ENCODE measurements at places on chromosomes 2 and 18. TPM values are rescaled to one million over a fixed set of nuclear protein-coding genes. Genes with fewer than 3 reads are reported as not detected.
A peak's percentile ranks its signal among the peaks of the same experiment; 100 is the strongest.

The LRP2 gene
- 4.6 TPM for total RNA-seq

The FBXO48 gene
- total RNA-seq = 1.9 TPM

The RTKN gene
- total RNA-seq = 87.5 TPM

The CCL20 gene
- total RNA-seq = not detected

The INHBB gene
- not detected for total RNA-seq

The CASP10 gene
- 4.1 TPM for total RNA-seq

The ADRA2B gene
- 3.5 TPM for total RNA-seq

The MPPE1 gene
- total RNA-seq = 27.3 TPM

The FABP1 gene
- total RNA-seq = not detected

The KIF3C gene
- 51.4 TPM for total RNA-seq

GRCh38 chr2:216522892-216523502, 24.4 kb downstream of the RPL37A start:
- no peaks in the 10 kb centered on the region for H3K27me3 ChIP-seq
- H3K36me3 ChIP-seq = peaks cover 4% of the 10 kb centered on the region
- H3K4me1 ChIP-seq = no peaks in the 10 kb centered on the region
- no peak for DNase-seq
- no peak overlapping the region for H3K4me3 ChIP-seq
- H3K27ac ChIP-seq = no peak overlapping the region

DNA sequence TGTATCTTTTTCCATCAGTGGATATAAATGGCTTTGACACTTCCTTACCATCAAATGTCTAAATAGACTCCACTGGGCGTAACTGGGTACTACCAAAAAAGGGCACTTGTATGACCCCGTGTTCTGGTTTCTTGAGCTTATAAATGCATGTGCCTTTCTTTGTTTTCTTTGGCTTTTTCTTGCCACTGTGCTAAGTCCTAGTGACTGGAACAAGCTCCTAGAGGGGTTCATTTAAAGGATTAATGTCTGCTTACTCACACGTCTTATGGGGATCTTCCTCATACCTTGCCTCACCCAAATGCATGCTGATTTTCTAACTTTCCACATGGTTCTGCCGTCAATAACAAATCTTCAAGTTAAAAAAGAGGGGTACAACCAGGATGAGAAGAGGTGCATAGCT, 19.8 kb upstream of the ZNF532 start:
- H3K27me3 ChIP-seq = no peaks in the 10 kb centered on the region
- no peaks in the 10 kb centered on the region for H3K36me3 ChIP-seq
- H3K4me3 ChIP-seq = no peak overlapping the region
- DNase-seq = no peak

DNA sequence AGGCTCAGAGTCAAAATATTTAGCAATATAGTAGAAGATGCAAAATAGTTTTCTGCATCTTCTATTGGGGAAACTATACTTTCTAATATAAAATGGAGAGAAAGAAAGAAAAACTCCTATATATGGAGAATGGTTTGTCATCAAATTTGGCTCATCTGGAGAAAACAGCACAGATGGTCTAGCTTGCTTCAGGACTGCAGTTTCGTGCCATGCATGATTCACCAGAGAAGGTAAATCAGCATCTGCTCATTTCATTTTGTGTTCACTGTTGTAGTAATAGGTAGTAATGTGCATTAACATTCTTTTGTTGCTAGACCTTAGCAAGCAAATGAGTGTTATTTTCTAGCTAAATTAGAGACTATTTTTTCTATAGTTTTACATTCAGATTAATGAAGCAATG, 179.0 kb downstream of the ASXL3 start:
- H3K27me3 ChIP-seq = no peaks in the 10 kb centered on the region
- H3K4me3 ChIP-seq = no peak overlapping the region
- H3K27ac ChIP-seq = no peak overlapping the region
- no peaks in the 10 kb centered on the region for H3K4me1 ChIP-seq

- H3K27me3 ChIP-seq = peaks cover 4% of the 10 kb centered on the region
- no peak overlapping the region for H3K4me3 ChIP-seq
- H3K27ac ChIP-seq = no peak overlapping the region
- no peaks in the 10 kb centered on the region for H3K4me1 ChIP-seq
- H3K36me3 ChIP-seq = no peaks in the 10 kb centered on the region
These were observed 267.9 kb upstream of the TNP1 start for GRCh38 chr2:217127744-217128143.

DNA sequence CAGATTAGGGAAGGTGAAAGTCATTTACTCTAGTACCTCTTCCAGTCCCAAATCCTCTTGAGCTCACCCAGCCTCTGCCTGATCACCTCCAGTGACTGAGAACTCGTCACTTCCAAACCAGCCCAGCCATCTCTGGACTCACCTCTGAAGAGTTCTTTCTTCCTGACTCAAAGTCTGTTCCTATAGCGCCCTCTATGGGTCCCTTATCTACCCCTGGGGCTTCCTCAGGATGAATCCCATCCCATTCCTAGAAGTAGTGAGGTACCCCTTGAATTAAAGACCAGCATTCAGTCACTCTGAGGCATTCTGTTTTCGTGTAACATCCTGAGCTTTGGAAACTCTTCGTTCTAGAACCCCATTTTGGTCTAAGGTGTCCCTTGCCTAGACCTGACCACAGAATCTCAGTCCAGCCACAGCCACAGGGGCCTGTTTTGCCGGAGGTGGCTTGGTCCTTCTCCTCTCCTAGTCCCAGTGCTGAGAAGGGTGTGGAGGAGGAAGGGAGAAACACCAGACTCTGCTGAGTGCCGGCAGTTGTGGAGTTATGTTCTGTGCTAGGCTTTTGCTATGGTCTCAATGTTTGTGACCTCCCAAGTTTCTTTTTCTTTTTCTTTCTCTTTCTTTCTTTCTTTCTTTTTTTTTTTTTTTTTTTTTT, 32.7 kb downstream of the SIX3 start:
- no peak overlapping the region for H3K4me3 ChIP-seq
- peaks cover 11% of the 10 kb centered on the region for H3K4me1 ChIP-seq

DNA sequence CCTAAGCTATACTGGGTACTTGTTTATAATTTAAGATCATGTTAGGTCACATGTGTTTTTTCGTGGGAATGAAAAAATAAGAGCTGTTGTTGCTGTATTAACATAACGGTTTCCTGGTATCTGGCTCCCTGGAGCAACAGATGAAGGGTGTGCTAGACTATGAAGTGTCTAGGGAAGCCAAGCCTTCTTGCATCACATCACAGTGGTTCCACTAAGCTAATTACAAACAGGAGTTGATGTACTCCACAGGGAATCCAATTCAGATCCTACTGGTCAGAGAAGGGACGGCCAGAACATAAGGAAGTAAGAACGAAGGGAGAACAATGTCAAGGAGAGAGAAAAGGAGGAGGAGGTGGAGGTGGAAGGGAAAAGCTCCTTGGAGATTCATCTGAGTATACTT, 193.0 kb upstream of the CYP26B1 start:
- DNase-seq = no peak
- H3K4me1 ChIP-seq = no peaks in the 10 kb centered on the region
- H3K4me3 ChIP-seq = no peak overlapping the region
- H3K36me3 ChIP-seq = peaks cover 18% of the 10 kb centered on the region
- H3K27me3 ChIP-seq = no peaks in the 10 kb centered on the region

GRCh38 chr18:31241900-31242409, 76.0 kb upstream of the DSG1 start:
- H3K27me3 ChIP-seq = no peaks in the 10 kb centered on the region
- H3K27ac ChIP-seq = no peak overlapping the region
- peak; percentile 89 for DNase-seq
- H3K4me3 ChIP-seq = no peak overlapping the region
- no peaks in the 10 kb centered on the region for H3K36me3 ChIP-seq

- H3K27me3 ChIP-seq = no peaks in the 10 kb centered on the region
- no peak overlapping the region for H3K27ac ChIP-seq
- no peak overlapping the region for H3K4me3 ChIP-seq
- H3K4me1 ChIP-seq = peaks cover 5% of the 10 kb centered on the region
- no peaks in the 10 kb centered on the region for H3K36me3 ChIP-seq
These were observed 373.5 kb downstream of the SOX11 start for GRCh38 chr2:6065703-6066102.

DNA sequence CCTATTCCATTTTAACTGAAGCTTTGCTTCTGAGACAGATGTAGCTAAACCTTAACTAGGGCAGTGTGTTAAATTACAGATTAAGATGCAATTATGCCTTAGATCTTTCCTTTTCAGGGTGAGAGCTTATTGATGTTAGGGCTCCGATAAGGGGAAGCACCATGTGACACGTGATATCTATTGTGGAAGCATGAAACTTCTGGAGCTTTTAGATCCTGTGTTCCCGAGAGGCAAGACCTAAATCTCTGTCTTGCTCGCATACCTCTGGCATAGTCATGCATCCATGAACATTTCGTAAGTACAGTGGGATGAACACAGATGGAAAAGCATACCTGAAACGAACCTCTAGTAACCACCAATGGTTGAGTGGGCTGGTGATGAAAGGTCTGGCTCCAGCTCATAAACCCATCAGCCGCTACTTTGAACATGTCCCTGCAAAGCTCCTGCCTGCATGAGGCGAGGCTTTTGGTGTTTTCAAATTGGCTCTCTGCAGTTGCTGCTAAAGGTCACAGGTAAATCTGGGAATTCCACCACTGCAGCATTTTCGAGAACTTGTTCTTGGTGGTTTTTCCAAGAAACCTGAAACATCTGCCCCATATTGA, 3.7 kb upstream of the NRP2 start:
- no peak overlapping the region for H3K4me3 ChIP-seq
- H3K4me1 ChIP-seq = peaks cover 23% of the 10 kb centered on the region
- H3K36me3 ChIP-seq = no peaks in the 10 kb centered on the region
- H3K27ac ChIP-seq = no peak overlapping the region
- DNase-seq = no peak
- H3K27me3 ChIP-seq = peaks cover 7% of the 10 kb centered on the region

DNA sequence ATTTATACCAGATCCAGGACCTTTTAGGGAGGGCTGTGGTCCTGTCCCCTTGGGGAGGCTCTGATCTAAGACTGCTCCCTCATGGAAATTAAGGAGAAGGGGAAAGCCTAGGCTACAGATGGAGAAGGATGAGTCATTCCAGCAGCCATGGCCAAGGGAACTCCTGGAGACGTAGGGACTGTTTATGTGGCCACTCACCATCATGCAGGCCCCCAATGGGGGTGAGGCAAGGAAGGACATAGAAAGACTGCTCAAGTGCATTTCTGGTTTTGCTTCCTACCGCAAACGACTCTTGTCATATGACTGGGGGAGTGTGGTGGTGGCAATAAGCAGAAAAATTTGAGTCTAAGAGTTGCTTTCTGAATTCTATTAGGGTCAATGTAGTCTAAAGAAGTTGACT, 54.0 kb upstream of the CYP1B1 start:
- no peak overlapping the region for H3K27ac ChIP-seq
- no peak overlapping the region for H3K4me3 ChIP-seq
- no peaks in the 10 kb centered on the region for H3K36me3 ChIP-seq
- no peaks in the 10 kb centered on the region for H3K4me1 ChIP-seq

DNA sequence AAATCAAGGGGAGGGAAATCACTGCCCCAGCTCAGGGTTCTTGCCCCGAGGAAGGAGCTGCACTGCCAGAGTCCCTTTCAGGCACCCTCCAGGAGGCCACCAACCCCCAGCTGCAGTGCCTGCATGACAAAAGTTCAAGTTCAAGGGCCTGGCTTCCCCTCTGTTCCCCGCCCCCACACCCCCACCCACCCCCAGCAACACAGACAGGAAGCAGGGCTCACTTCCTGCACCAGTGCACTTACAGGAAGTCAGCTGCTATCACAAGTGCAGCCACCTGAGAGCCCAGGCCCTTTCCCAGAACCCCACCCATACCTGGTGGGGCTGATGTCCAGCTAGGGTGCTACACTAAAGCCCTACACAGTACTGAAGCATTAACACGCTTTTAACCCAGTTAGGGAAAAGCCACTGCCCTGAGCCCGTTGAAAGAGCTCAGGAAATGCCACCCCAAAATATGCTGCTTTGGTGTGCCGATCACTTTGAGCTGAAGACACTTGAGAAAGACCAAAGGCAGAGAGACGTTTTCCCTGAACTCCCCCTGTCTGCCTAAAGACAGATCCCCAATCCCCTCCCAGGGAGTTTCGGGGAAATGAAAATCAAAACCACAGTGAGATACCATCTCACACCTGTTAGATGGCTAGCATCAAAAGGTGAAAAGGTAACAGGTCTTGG, 109.9 kb upstream of the CAB39 start:
- no peaks in the 10 kb centered on the region for H3K27me3 ChIP-seq
- no peak overlapping the region for H3K27ac ChIP-seq
- H3K4me3 ChIP-seq = no peak overlapping the region
- DNase-seq = no peak
- H3K4me1 ChIP-seq = no peaks in the 10 kb centered on the region

DNA sequence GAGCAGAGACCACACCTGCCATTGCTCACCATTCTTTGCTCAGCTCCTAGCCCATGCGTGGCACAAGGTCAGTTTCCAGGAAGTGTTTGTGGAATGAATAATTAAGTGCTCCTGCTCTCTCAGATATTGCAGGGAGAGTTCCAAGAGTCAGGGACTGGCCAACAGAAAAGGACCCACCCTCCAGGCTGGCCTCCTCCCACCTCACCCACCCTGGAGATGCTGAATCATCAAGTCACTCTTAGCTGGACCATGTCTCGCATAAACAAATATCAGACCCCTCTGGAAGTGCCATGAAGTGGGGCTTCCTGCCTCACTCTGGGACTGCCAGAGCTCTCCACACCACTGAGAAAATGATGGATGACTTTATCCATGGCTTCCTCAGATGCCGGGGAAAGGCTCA, 256.0 kb downstream of the TNS1 start:
- no peaks in the 10 kb centered on the region for H3K36me3 ChIP-seq
- no peaks in the 10 kb centered on the region for H3K4me1 ChIP-seq
- DNase-seq = peak; percentile 14
- no peaks in the 10 kb centered on the region for H3K27me3 ChIP-seq

- no peak overlapping the region for H3K27ac ChIP-seq
- H3K36me3 ChIP-seq = no peaks in the 10 kb centered on the region
- H3K4me1 ChIP-seq = no peaks in the 10 kb centered on the region
These were observed 145.4 kb upstream of the RIOK3 start for GRCh38 chr18:23307567-23308295.

DNA sequence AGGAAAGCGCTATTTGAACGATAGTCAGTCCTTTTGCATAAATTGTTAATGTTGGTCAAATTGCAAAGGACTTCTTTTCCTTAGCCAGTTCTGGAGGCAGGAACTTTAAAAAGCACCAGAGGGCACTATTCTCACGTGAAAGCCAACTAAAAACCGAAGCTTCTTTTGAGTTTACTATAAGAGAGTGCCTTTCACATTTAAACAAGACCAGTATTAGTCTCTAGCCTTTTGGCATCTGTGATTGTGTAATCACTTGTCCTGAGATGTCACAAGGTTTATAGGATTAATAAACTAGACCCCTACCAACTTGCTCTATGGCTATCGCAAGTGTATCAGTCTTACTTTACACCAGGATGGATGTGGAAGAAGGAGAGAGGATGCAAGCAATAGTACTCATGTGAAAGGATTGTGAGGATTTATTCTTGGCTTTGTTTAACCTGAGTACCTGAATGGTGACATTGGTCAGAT, 14.4 kb upstream of the STAT4 start:
- H3K36me3 ChIP-seq = no peaks in the 10 kb centered on the region
- H3K4me1 ChIP-seq = peaks cover 27% of the 10 kb centered on the region
- H3K4me3 ChIP-seq = peak overlapping the region; percentile 21

DNA sequence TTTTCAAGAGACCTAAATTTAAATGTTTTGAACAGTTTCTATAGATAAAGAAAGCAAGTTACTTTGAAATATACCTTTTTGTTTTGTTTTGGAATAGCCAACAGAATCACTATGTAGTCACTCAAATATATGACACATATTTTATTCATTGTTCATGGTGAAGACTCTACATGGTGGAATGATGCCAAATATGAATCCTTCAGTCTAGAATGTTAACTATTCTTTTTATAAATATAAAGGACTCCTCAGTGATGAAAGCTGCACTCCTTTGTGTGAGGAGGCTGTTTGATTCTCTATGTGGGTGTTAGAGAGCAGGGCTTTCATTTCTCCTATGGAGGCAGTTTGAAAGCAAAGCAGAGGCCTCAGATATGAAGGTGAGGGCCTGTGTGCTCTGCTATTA, 396.4 kb upstream of the LRRTM1 start:
- H3K36me3 ChIP-seq = no peaks in the 10 kb centered on the region
- no peak overlapping the region for H3K27ac ChIP-seq
- H3K4me1 ChIP-seq = no peaks in the 10 kb centered on the region
- no peak for DNase-seq
- no peak overlapping the region for H3K4me3 ChIP-seq
